GM13977 (cell line): ENCODE measurements at places on chromosomes 12 and 14.

DNA sequence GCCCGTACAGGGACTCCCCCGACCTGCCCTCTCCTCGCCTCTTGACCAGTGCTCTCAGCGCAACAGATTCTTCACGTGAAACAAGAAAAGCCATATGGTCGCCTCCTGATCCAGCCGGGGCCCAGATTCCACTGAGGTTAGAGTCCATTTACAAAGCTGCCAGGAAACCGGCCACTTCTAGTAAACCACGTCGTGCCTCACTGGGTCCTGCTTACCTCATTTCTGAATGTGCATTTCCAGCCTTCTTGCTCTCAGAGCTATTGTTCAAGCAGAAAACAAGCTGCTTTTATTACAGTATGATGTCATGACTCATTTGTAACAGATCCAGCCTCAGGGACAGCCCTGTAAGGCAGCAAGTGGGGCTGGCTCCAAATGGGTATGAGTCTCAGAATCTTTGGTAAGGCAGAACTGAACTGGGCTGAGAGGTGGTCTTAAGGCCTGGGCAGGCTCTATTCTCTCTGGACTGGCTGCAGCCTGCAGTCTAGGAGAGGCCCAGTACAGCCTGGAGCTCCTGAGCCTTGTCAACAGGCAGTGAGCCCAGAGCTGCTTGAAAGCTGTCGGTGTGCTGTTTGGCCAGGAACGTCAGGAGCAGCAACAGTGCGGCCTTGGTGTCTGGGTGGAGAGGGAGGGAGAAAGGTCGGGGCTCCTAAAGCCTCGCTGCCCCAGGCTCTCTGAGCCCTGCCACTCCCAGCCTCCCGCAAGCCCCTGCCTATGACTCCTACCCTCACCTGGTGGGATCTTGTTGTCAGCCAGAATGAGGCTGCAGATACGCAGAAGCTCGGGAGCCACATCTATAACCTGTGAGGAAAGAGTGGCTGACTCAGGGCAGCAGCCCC lies 8.3 kb downstream of the REC8 start:
- no peak for DNase-seq

DNA sequence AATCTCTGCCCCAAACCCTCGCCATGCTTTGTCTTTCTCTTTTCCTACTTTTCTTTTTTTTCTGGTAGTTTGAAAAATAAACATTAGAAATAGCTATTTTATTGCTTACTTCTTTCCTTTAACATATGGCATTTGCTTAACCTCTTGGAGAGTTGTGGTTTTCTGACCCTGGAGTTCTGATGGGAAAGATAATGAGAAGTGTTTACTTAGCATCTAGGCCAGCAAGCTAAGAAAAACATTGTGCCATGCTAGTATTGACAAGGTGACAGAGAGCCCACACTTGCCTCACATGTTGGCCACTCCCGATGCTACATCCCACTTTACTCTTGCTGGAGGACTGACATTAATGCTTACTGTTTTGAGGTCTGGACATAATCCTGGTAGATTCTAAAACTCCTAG lies 886.2 kb downstream of the DIO2 start:
- no peak for DNase-seq

DNA sequence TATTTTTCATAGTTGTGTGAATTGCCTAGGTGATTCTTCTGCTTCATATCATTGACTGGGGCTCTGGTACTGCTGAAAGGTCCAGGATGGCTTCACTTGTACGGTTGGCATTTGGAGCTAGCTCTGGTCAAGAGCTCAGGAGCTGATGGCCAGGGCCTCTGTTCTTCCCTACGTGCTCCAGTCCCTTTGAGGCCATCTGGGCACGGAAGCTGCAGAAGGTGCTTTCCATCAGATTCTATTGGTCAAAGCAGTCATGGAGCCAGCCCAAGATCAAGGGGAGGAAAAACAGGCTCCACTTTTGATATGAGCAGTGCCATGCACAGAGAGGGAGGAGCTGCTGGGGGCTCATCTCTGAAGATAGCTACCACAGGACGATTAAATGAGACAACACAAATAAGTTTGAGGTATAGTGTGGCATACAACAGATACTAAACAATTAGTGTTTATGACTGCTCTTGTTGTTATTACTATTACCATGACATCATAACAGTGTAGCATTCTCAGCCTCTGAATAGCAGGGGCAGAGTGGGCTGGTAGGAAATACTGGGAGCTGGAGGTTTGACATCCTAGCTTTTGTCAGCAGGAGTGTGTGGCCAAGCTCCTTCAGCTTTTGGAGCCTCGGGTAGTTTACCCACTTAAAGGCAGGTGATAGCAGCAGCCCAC lies 10.4 kb downstream of the KRT83 start:
- no peak for DNase-seq

GRCh38 chr12:61956545-61956944 lies 303.7 kb upstream of the USP15 start:
- no peak for DNase-seq

GRCh38 chr14:41608681-41609390 lies 2.2 kb downstream of the LRFN5 start:
- DNase-seq: peak; percentile 14

GRCh38 chr12:49784756-49785409 lies 43.3 kb downstream of the NCKAP5L start:
- no peak for DNase-seq

- no peak for DNase-seq
These were observed 182.7 kb downstream of the KICS2 start for GRCh38 chr12:64039281-64039871.

DNA sequence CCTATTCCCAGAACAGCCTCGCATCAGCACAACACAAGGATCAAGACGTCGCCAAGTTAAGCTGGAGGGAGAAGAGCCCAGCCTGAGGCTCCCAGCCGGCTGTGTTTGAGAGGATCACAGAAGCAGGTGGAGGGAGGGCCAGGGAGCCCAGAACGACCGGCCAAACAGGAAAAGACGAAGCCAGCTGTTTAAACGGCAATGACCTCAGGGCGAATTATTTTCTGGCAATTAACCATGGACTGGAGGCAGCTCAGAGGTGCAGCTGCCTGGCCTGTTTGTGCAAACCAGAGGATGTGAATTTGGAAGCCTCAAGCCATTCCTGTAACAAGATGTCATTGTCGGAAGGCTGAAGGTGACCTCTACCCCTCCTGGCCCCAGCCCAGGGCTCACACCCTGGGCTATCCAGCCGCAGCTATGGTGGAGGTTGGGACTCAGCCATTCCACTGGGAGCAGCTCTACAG lies 175.8 kb upstream of the PRMT8 start:
- no peak for DNase-seq

- DNase-seq: no peak
These were observed 138.5 kb downstream of the FUT8 start for GRCh38 chr14:65550779-65551643.

GRCh38 chr12:82952946-82953345 lies 266.2 kb downstream of the TMTC2 start:
- no peak for DNase-seq

- DNase-seq: no peak
These were observed 152.0 kb downstream of the BCAT1 start for GRCh38 chr12:24796876-24797275.

GRCh38 chr14:99529899-99530298 lies 48.7 kb downstream of the CCNK start:
- no peak for DNase-seq

DNA sequence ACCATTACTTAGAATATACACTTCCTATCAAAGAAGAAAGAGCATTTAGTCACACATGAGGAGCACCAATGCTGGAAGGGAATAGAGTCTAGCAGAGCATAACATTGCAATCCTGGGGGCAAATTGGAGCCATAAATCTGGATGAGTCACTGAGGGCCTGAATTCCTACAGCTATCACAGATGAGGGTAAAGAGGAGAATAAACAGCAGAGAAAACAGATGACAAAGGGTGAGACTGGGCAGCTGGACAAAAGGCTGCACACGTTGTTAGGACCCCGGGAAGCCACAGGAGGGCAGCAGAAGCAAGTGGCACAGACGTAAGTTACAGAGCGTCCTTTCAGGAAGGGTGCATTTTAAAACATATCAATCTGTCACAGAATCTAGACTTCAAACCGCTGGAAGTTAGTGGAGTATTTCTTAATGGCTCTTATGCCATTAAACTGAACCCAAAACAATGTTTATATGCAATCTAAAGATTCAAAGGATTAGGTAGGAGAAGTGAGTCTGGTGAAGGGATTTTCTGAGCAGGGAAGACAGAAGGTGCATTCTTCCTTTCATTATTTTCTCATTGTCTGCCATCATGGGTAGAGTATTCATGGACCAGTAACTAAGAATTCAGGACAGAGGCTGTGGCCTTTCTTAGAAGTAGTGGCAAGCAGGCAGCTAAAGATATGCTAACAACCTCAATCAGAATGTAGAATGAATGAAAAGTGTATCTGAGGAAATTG lies 159.8 kb upstream of the DAAM1 start:
- DNase-seq: peak; percentile 46

DNA sequence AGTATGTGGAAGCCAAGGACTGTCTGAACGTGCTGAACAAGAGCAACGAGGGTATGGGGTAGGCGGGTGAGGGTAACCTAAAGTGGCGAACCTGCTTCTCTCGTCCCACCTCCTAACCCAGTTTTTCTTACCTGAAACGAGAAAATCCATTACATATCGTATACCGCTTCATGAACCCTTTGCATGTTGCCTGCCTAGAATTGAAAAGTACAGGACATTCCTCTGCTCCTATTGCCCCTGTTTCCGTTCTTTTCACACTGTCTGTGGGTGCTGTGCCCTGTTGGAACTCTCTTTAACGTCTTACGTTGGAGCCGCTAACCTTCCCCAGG lies 513 bp downstream of the PFDN5 start:
- DNase-seq: no peak

- DNase-seq: no peak
These were observed 320.8 kb downstream of the MED13L start for GRCh38 chr12:115956659-115957058.

- DNase-seq: no peak
These were observed 21.5 kb downstream of the SPTB start for GRCh38 chr14:64857979-64858744.

DNA sequence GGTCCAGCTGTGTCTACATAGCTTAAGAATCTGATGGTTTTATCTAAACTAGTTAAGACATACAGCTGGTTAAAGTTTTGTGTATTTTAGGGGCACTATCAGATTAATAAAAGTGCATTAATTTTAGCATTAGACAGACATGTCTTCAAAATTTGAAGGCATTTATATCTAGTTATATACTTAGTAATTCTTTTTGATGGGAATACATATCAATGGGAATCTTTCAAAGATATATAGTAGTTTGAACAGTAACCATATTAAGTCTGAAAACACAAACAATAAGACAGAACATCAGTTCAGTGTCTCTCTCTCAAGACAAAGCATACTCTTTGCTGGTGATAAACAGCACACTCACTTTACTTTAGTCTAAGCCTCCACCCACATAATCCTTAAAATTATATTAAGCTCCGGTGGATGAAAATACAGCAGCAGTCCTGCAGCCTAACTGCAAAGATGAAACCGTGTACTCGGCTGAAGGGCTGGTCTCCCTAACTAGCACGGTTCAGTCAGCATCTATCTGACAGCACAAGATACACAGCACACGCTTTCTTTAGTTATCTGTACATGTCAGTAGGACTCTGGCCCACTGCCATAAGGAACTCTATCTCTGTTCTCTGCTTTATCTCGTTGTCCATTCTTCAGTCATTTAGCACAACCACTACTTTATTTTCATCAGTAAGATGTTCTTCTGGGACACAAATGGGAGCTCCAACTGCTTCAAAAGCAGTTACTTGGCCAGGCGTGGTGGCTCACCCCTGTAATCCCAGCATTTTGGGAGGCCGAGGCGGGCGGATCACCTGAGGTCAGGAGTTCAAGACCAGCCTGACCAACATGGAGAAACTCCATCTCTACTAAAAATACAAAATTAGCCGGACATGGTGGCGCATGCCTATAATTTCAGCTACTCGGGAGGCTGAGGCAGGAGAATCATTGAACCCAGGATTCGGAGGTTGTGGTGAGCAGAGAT lies 80.5 kb downstream of the MED13L start:
- DNase-seq: no peak

- no peak for DNase-seq
These were observed 57.6 kb upstream of the FZD10 start for GRCh38 chr12:130104571-130105106.

DNA sequence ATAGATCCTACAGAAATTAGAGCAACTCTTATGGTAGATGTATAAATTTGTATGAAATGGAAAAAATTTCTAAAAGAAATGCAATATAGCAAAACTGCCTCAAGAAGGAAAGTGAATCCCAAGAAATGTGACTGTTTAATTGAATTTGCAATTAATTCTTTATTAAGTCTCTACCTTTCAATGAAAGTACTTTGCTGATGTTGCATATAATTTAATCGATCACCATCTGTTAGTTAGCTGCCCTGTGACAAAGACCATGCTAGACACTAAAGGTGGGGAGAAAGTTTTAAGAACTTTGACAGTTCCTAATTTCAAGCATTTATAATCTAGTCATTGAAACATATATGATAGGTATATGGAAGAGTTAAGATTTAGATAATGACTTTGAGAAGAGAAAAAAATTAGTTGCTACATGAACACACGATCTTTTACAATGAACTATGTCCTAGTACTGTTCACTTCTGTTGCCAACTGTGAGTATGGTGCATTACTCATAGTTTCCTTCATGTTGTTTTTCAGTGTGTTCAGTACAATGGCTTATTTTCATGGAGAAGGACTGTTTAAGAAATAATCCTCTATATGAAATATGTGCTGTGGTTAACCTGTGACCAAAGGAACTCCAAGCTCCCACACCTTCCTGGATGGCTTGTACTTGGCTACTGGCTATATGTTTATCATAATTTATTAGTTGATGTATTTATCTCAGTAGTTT lies 128.4 kb downstream of the METTL25 start:
- no peak for DNase-seq

GRCh38 chr14:76940021-76940760 lies 88.3 kb downstream of the IRF2BPL start:
- no peak for DNase-seq

- no peak for DNase-seq
These were observed 344.1 kb upstream of the LMO3 start for GRCh38 chr12:16949871-16950667.

DNA sequence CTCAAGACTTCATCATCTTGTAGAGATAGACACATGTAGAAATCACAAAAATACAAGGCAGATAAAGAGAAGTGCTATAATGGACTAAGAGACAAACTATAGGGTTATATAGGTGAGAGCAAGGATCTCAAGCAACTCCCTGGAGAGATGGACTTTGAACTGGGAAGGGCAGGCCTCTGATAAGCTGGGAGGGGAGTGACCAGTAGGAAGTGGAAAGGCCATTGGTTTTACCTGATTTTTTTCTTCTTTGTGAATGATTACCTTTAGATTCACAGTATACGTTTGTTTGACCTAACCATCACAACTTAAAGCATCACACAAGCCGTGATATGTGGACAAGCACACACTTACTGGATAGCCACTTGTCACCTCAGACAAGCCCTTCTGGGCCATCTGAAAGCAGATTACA lies 5.2 kb upstream of the TEP1 start:
- no peak for DNase-seq

- no peak for DNase-seq
These were observed 659.8 kb downstream of the VRK1 start for GRCh38 chr14:97456958-97457357.

GRCh38 chr12:68414988-68415387 lies 82.8 kb upstream of the MDM1 start:
- peak; percentile 12 for DNase-seq

- DNase-seq: no peak
These were observed 22.7 kb downstream of the FRMD6 start for GRCh38 chr14:51674294-51675002.

GRCh38 chr12:47272412-47273190 lies 192.8 kb upstream of the AMIGO2 start:
- DNase-seq: no peak
